ENCODE measurements at places on chromosomes 2 and 18.

DNA sequence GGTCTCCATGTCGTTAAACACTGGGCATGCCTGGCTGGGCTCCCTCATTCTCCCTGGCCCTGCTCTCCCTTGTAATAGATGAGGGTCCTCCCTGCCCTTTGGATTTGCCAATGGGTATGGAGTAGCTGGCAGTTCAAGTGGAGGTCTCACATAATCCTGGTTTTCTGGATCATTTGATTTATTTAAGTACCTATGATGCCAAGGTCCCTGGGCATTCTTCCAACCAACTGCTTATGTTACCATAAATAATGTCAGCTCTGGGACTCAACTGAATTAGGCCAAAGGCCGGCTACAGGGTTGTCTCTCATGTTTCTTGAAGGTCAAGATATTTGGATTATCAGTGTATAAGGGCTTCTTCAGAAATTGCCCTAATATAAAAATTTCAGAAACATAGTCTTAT lies 104.9 kb upstream of the LYPD6 start:
- no peak for DNase-seq

- DNase-seq = no peak
These were observed 55.6 kb downstream of the GREB1 start for GRCh38 chr2:11589316-11589940.

- no peak for DNase-seq
These were observed 317.3 kb downstream of the RBM43 start for GRCh38 chr2:150944315-150944714.

DNA sequence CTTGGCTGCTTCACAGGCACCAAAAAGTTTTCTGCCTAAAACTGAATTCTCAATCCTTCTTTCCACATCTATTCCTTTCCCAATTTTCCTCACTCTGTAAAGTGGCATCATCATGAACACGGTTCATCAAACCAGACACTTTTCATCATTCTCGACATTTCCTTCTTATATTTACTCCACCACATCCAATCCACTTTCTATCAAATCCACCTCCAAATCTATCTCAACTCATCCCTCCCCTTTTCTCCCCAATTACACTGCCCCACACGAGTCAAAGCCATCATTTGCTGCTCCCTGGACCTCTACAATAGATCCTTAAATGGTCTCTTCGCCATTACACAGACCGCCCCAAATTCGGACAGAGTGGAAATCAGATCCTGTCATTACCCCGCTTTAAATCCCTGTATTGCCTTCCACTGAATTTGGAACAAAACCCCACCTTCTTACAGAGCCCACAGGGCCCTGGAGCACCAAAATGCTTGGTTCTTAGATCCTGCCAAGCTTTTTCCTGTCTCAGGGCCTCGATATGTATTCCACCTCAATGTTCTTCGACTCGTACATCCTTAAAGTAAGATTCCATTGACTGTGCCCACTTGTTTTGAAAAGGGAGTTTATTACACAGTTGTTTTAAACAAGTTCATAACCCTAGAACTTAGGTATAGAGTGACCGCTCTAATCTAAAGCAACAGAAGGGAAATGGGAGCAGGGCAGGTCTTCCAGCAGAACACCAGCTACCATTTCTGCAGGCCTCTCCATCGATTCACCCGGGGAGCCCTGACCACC lies 856 bp downstream of the ACAA2 start:
- DNase-seq = no peak

- no peak for DNase-seq
These were observed 75.0 kb upstream of the MSTN start for GRCh38 chr2:190137561-190137960.

DNA sequence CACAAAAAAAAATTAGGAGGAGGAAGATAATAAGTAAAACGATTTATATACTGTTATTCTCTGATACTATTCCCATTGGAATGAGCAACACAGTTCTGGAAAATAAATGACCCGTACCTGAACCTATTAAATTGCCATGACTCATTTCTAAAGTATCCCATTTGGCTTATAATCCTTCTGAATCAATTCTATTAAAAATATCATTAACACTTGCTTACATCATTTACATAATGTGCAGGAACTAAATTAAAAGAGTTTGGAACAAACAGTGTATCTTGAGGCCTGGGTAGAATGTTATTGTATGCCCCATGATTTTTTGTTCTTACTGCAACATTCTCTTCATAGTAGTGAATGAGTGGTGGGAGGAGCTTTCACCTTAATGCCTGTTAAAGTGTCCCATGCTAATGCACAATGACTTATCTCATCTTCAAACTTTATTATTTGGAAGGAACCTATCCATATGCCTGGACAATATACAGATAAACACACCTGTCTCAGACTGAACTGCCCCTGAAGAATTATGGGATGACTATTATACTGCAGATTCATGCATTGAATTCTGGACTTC lies 549.9 kb upstream of the ACVR2A start:
- DNase-seq = no peak

GRCh38 chr2:9771481-9772017 lies 71.7 kb upstream of the TAF1B start:
- no peak for DNase-seq

- DNase-seq = no peak
These were observed 10.5 kb upstream of the MYCN start for GRCh38 chr2:15929861-15930260.

DNA sequence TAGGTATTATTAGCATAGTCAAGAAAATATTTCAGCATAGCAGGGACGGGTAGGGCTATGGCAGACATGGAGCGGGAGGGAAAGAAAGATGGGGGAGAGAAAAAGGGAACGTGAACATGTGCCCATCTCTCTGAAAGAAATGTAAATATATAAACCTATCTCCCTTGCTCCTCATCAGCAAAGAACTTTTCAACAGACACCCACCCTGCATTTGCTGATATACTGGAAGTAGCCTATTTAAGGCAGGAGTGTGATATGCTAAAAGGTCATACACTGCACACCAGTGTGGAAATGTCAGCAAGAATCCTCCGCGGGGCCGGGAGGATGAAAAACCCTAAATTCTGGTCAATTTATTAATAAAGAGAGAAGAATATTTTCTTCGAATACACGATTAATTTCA lies 1.7 kb downstream of the MBOAT2 start:
- no peak for DNase-seq

- DNase-seq = no peak
These were observed 3.1 kb upstream of the INPP5D start for GRCh38 chr2:233056961-233057605.

- DNase-seq = no peak
These were observed 549.8 kb upstream of the NRXN1 start for GRCh38 chr2:51581636-51582267.

DNA sequence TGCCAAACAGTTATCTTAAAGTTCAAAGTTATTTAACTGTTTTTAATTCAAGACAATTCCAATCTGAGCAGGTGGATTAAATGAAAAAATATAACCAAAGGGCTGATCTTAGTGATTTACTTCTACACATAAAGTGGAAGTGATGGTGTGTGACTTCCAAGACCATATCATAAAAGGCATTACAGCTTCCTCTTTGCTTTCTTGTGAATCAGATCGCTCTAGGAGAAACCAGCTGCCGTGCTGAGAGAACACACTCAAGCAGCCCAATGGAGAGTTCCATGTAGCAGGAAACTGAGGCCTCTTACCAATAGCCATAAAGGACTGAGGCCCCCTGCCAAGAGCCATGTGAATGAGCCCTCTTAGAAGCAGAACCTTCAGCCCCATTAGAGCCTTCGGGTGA lies 197.4 kb downstream of the NBAS start:
- DNase-seq = no peak

GRCh38 chr18:31230495-31230894 lies 67.8 kb upstream of the DSC1 start:
- DNase-seq = no peak

GRCh38 chr2:232018181-232018580 lies 56.7 kb downstream of the DIS3L2 start:
- DNase-seq = no peak

DNA sequence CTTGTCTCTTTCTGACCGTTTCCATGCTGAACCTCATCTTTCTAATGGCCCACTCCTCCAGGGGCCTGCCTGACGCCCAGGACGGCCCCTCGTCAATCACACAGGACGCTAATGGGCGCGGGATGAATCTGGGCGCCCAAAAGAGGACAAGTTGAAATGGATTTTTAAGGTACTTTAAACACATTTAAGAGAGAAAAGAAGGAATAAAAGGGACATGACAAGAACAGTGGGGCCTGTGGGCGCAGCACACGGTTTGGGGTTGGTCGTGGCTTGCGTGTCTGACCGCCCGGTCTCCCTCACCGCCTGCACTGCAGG lies 607 bp upstream of the UBE2F start:
- DNase-seq = no peak

GRCh38 chr2:226187156-226187555 lies 612.5 kb downstream of the IRS1 start:
- no peak for DNase-seq

DNA sequence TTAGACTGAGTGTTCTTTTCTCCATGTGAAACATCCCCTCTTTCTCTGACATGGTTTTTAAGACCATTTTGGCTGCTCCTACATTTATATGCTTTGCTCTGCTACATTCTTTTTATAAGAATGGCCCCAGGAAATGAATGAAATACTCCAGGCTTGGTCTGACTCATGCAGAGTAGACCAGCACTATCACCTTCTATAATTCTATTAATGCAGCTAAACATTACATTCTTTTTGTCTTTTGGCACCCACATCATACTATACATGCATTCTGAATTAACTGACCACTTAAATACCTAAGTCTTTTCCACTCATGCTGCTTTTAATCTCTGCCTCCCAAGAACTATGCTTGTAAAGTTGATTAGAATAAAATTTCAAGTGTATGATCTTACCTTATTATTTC lies 94.1 kb downstream of the AAK1 start:
- DNase-seq = no peak

- no peak for DNase-seq
These were observed 337.4 kb upstream of the SLC14A2 start for GRCh38 chr18:45277908-45278307.

GRCh38 chr2:152826581-152827279 lies 108.3 kb downstream of the ARL6IP6 start:
- no peak for DNase-seq

- no peak for DNase-seq
These were observed 299.2 kb upstream of the TFPI start for GRCh38 chr2:187853381-187853791.

All from mesothelial cell of epicardium (in vitro differentiated cells).